ENCODE measurements at places on chromosomes 11 and 22. TPM values are rescaled to one million over a fixed set of nuclear protein-coding genes. Genes with fewer than 3 reads are reported as not detected.
A peak's percentile ranks its signal among the peaks of the same experiment; 100 is the strongest.

Gene USP2
- total RNA-seq = 3.0 TPM

DNA sequence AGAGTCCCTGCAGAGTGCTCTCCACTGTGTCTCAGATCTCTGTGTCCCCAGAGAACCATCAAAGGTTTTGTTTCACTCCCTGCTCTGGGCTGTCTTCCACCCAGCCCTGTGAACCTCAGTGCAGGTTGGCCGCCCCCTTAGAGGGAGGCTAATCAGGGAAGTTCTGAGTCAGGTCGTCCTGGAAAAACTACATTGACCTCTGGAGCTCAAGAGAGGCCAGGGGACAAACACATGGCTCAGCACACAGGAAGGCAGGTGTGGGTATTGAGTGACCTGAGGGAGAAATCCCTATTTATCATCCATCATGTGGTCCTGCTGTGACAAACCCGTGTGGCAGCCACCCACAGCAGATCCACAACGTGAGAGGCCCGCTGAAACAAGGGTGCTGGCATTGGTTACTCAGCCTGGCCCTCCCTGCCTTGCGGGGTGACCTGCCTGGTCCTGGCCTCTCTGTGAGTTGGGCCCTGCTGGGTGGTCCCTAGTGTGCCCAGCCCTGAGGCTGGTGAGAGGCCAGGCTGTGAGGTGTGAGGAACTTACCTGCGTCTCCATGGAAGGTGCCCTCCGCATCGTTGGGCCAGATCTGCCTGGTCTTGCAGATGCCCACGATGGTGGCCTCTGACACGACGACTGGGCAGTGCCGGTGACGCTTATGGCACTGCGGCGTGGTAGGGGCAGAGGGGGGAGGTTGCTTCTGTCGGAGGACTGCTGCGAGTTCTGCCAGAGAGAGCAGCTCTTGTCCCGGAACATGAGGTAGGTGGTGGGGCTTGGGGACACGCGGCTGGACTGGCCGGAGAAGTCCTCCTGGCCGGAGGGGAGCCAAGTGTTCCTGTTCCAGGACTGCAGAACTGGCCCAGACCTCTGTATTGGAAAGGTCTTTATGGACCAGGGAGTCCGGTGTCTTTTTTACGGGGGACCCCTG lies 669 bp upstream of the BCR start:
- peak; percentile 63 for DNase-seq

GRCh38 chr11:4465407-4465806 lies 16.3 kb downstream of the OR52K2 start:
- no peak for DNase-seq

Gene PRSS23
- 245 TPM for total RNA-seq

- peak; percentile 31 for DNase-seq
Measured at GRCh38 chr11:62149986-62150886, 26.4 kb downstream of the INCENP start.

- DNase-seq = no peak
Measured at GRCh38 chr11:123742724-123743120, 1.3 kb upstream of the ZNF202 start.

Gene MICAL2
- total RNA-seq = 605 TPM

GRCh38 chr11:1693327-1694063 lies 3.5 kb upstream of the KRTAP5-6 start:
- DNase-seq = peak; percentile 92

DNA sequence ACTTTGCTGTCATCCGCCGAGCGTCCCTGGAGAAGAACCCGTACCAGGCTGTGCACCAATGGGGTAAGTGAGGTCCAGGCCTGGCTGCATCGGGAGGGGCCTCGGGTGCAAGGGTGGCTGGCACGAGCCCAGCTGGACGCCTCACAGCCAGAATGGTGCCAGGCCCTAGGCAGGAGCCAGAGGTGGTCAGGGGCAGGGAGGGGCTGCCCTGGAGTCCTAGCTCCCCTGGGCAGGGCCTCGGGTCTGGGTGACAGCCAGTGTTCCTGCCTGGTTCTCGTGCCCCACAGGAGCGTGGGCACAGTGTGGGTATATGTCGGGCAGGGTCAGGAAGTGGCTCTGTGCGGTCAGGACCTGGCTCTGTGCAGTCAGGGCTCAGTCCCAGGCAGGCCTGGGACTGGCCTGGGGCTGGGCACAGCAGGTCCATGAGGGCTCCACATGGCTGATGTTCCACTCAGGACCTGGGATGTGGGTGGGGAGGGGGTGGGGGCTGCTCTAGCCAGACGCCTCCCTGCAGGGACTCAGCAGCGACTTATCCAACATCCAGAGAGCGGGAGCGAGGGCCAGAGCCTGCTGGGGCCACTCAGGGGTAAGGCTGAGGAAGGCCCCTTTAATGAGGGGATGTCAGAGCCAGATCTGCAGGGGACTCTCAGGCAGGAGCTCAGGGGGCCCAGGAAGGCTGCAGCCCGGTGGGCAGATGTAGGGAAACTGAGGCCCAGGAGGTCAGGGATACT lies 1.2 kb downstream of the TSPAN32 start:
- no peak for DNase-seq

GRCh38 chr22:44622147-44622427 lies 79.9 kb upstream of the PRR5 start:
- peak; percentile 63 for DNase-seq

Gene ALKBH3
- 25.1 TPM for total RNA-seq

Gene SIK2
- 21.9 TPM for total RNA-seq

Data from aorta (tissue), 5 donors.